Activated T-cell treated with anti-CD3 and anti-CD28 coated beads for 48 hours (primary cell): ENCODE measurements at places on chromosomes 11 and 22.

GRCh38 chr11:47285969-47286770, 16.2 kb downstream of the MADD start:
- no peak for DNase-seq

DNA sequence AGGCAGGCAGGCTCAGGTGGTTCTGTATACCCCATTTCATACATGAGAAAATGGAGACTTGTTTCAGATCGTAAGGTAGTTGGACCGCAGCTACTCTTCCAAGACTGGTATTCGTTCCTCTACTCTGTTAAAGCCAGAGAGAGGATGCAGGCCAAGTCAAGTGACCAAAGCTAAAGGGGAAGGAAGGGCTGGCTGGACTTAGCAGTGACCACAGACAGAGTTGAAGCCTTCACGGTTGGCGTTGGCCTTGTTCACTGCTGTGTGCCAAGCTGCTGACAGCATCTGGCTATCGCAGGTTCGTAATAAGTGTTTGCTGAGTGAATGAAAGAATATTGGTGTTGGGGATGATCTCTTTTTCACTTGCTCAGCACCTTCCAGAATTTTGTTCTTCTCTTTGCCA, 64.2 kb downstream of the PTPRJ start:
- DNase-seq: no peak

DNA sequence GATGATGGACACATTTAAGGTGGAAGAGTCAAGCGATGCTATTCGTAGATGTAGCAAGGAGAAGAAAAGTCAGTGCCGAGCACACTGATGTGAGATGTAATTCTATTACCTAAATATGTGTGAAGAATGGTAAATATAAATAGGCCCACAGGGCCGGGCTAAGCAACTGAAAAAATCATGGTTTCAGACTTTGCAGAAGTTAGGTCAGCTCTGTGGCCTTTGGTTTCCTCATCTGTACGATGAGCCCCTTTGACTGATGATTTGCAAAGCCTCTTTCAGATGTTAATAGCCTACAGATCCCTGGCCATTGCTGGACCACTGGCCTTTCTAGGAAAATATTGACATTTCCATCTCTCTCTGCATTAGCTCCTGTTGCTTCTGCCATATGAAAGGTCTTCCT, 570.8 kb downstream of the OPCML start:
- DNase-seq: no peak

GRCh38 chr11:7672276-7672959, 882 bp downstream of the CYB5R2 start:
- DNase-seq: no peak

GRCh38 chr11:4610258-4610935, 2.4 kb upstream of the TRIM68 start:
- DNase-seq: no peak

DNA sequence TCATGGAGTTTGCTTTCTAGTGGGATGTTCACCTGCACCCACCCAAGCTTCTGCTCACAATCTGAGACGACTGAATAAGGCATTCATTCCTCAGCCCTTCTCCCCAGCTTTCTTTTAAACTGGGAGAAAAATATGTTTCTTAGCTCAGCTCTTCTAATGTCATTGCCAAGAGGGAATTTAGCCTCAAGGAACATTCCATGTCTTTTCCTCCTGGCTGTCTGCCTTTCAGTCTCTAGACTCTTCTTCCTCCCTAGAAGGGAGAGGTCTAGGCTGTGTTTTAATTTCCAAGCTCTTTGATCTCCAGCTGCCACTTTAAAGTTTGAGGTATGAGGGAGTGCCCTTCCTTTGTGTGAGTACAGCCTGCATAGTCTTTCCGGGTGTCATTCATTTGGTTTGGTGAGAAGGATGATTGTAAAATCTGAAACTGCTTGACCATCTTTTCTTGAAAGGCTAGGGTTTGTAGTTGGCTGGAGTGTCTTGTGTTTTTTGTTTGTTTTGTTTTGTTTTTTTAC, 11.7 kb upstream of the HTATIP2 start:
- no peak for DNase-seq

DNA sequence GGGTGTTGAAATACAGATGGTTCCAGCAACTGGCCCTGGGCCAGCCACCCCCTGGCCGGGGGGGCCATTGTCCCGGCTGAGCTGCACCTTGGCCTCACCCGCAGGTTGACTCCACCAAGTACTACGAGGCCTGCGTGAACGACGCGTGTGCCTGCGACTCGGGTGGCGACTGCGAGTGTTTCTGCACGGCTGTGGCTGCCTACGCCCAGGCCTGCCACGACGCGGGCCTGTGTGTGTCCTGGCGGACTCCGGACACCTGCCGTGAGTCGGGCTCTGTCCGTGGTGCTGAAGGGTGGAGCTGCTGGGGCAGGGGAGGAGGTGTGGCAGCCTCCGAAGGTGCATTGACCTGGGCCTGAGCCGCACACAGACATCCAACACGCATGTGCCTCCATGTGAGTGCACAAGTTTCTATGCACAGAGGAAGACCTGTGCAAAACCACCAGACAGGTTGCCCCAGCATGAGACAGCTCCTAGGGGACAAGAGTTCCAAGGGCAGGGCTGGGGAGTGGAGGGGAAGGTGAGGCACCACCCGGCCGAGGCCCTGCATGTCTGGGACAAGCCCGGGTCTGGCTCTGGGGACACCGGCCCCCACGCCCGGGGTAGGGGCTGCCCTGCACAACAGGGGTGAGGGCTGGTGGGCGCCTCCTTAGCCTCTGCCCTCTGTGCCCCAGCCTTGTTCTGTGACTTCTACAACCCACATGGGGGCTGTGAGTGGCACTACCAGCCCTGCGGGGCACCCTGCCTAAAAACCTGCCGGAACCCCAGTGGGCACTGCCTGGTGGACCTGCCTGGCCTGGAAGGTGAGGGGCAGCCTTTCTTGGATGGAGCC, 16.1 kb downstream of the MUC5B start:
- no peak for DNase-seq

DNA sequence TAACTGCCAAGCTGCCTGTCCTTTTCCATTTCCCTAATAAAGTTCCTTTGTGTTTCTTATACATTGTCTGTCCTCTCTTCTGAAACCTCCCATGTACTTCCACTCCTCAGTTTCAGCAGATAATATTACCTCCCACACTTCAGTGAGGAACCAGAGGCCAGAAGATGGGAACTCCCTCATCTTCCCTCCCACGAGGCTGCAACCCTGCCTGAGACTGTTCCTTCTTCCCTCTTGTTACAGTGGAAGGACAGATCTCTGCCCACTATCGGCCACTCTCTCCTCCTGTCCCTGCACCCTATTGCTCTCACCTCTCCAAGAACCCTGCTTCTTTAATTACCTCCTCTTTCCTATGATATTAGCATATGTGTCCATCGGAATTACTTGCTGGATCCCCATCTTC, 38.1 kb upstream of the SWAP70 start:
- DNase-seq: no peak

- DNase-seq: no peak
These were observed 566.9 kb upstream of the ANO5 start for GRCh38 chr11:21625982-21626381.

DNA sequence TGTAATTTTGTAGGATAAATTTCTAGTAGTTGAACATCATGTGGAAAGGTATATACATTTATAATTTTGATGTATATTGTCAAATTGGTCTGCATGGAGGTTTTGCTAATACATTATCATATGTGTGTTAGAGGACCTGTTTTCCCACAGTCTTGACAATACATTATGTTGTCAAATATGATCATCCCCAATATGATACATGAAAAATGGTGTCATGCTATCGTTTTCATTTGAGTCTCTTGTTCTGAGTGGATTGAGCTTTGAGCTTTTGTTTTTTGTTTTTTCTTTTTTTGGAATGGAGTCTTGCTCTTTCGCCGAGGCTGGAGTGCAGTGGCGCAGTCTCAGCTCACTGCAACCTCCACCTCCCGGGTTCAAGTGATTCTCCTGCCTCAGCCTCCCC, 14.1 kb upstream of the CNTF start:
- no peak for DNase-seq

DNA sequence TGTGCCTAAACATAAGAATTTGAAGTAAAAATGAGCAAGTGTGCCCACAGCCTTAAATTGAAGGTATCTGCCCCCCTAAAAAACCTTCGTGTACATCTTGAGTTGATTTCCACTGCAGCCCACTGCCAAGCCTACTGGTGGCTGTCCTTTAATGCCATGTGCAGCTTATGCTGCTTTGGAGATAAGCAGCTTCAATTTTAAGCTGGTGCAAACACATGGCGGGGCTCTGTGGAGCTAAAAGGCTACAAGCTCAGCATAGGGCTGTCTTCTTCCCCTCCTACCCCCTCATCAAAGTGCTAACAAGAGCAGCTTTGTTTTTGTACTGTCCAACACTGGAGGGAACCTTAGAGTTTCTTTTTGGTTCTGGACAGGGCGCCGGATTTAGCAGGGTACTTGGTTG, 128.5 kb upstream of the LMO1 start:
- DNase-seq: no peak

DNA sequence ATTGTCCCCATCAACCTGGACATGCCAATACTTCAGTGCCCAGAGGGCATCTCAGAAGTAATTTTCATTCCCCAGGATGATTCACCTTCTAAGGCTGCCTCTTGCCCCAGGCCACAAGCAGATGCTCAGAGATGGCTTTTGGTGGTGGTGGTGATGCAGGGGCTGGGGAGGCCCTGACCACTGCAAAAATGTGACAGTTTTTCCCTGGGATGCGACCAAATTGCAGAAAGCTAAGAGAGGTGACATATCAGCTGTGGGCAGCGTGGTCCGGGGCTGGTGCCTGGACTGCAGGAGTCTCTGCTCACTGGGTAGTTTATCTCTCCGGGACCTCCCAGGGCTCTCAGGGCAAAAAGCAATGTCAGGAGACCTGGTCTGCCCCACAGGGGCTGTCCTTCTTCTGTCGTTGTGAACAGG, 39.7 kb upstream of the ACCSL start:
- no peak for DNase-seq

GRCh38 chr11:23884341-23884740, 612.5 kb upstream of the LUZP2 start:
- DNase-seq: no peak

DNA sequence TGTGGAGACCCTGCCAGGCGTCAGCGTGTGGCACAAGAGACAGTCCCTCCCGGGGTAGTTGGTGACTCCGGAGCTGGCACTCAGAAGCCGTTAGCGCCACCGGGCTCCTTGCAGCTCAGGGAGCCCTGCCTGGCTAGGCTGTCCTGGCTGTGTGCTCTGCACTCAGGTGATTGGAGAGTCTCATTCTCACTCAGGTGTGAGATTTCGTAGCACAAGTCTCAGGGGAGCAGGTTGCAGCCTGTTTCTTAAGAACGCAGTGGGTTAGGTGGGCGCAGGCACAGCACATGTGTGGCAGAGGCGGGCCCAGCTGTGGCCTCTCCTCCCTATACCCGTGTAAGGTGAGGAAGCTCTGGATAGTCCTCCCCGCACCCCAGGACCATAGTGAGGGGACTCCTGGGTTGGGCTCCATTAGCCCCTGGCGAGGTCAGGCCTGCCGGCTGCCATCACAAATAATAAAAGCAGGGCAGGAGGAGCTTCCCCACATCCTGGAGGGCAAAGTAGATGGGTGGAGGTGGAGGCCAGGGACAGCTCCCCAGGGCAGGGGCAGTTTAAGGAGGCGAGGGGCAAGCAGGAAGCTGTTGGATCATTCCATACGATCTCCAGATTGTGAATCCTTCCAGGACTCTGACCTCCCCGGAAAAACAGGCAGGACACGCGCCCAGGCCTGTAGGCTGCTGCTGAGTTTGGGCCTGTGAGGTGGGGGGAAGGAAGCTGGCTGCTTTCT, 39.4 kb downstream of the SBF1 start:
- no peak for DNase-seq

DNA sequence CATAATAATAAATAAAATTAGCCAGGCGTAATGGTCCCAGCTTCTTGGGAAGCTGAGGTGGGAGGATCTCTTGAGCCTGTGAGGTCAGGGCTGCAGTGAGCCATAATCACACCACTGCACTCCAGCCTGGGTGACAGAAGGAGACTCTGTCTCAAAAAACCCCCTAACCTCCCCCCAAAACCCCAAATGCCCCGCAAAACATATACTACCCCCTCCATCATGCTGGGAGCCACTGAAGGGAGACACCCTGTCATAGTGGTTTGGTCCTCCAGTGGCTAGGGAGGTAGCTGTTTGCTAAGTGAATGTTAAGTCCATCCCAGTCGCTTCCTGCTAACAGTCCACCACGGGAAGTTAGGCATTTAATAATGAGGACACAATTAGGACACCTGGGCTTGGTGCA, 125.0 kb downstream of the ABTB2 start:
- no peak for DNase-seq

GRCh38 chr22:30457981-30458380, 13.8 kb downstream of the SEC14L3 start:
- no peak for DNase-seq

DNA sequence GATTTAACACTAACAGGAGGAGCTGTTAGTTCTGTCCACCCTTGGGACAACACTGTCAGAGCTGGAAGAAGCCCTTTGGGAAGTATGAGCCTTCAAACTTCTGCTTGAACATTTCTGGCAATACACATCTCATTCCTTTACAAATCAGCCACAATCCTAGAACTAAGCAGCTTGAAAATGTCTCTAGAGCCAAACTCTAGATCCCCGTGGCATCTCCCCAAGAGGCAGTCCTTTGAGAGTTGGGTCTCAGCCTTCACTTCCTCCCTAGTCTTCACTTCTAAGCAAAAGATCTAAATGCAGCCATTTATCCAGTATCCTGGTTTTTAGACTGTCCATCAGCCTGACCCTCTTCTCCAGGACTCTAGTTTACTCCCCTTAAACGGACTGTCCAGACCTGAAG, 26.9 kb downstream of the ARFGAP2 start:
- no peak for DNase-seq

DNA sequence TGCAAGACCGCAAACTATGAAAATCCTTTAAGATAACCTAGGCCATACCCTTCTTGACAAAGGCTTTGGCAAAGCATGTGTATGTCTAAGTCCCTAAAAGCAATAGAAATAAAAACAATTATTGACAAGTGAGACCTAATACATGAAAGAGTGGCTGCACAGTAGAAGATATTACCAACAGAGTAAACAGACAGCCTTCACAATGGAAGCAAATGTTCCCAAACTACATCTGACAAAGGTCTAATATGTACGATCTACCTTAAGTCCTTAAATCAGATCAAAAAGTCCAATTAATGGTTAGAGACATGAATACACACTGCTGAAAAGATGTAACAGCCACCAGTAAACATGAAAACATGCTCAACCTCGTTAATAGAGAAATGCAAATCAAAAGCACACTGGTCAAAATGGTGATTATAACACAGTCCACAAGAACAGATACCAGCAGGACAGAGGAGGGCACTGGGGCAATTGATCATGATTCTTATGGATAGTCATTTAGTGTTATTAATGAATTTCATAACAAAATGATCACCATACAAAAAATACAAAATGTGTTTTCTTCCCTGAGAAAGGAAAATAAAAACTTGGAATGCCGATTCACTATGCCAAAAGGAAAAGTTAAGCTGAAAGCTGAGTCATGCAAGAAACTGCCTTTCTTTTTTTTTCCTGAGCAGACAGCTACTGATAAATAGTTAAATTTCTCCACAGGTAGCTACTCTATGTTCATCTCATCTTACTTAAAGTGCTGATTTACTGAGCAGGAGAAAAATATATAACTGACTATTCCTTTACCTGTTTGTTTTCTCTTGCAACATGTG, 102.6 kb upstream of the VPREB1 start:
- no peak for DNase-seq
